ENCODE measurements at places on chromosomes 12 and 14.
A peak's percentile ranks its signal among the peaks of the same experiment; 100 is the strongest.

GRCh38 chr14:104912053-104912452 lies 12.6 kb upstream of the PLD4 start:
- no peak for DNase-seq

DNA sequence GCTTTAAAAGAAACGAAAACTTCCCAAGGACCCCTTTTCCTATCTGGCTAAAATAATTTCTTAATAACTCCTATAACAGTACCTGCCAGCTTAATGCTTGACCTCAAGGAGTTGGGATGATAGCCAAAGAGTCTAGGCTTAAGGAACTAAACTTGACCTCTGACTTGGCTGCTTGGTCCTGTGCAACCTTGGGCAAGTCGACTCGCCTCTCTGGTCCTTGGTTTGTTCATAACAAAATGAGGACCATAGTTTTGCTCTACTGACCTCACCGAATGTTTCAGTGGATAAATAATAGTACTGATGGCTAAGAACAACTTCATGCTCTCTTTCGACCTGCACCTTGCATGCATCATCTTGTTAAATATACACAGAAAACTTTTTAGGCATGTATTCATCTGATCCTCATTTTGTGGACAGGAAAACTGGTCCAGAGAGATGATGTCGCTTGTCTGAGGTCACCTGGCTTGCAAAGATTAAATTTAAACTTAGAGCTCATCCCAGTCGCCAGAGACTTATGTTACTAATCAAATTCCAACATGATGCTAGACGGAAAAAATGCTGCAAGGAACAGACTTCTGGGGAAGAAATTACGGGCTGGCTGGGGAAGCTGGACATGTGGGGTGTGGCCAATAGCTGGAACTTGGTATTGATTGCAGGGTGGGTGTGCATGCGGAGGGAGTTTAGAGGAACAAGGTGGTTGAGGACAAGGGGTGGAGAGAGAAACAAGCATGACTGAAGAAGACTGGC lies 38.0 kb upstream of the WSCD2 start:
- no peak for DNase-seq

- no peak for DNase-seq
Measured at GRCh38 chr14:55111122-55111708, 17.8 kb upstream of the LGALS3 start.

DNA sequence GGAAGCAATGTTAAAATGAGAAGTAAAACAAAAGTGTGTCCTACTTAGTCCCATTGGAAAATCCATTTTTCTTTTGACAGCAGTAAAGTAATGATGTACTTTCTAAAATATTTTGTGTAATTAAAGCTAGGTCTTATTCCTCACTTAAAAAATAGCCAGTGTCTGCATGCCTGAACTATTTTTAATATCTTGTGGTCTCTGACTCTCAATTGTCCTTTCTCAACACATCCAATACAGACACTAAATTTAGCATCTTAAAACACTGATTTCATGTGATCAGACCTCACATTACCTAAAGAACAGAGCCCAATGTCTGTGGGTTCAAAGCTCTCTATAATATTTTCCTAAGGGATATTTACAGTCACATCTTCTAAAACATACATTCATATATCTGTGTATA lies 108.0 kb downstream of the DERA start:
- no peak for DNase-seq

DNA sequence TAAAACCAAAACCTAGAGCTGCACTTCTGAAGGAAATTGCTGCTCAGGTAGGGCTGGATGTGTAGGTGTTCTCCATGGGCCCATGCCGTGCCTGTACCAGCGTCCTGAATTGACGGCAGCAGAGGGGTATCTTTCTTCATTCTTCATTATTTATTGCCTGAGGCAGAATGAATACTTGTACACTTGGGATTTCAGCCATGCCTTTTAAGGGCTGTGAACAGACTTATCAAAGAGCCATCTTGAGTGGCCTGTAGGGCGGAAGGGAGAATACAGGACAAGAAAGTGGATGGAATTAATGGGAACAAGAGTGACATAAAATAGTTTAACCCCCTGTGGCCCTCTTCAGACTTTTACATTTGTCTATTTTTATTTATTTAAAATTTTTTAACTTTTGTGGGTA lies 61.4 kb downstream of the RASSF3 start:
- no peak for DNase-seq

- DNase-seq = no peak
Measured at GRCh38 chr12:67111182-67111581, 158.0 kb upstream of the CAND1 start.

DNA sequence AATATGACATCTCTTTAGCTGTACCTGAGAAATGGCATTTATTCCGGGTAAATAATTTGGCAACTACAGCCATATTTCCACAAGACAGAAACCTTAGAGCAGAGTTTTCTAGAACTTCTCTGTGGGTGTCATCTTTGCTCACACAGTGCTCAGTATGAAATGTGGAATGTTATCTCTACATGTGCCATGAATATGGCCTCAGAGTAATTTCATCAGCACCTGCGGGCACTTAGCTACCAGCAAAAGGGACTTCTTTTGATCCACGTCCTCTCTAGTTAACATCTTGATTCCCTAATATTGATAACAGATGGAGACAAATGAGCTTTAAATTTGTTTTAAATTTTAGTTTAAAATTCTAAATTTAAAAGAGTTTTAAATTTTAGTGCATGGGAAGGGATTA lies 2.9 kb upstream of the ATG14 start:
- DNase-seq = no peak

- peak; percentile 71 for DNase-seq
Measured at GRCh38 chr14:21868442-21869046, 194.9 kb upstream of the OR4E1 start.

DNA sequence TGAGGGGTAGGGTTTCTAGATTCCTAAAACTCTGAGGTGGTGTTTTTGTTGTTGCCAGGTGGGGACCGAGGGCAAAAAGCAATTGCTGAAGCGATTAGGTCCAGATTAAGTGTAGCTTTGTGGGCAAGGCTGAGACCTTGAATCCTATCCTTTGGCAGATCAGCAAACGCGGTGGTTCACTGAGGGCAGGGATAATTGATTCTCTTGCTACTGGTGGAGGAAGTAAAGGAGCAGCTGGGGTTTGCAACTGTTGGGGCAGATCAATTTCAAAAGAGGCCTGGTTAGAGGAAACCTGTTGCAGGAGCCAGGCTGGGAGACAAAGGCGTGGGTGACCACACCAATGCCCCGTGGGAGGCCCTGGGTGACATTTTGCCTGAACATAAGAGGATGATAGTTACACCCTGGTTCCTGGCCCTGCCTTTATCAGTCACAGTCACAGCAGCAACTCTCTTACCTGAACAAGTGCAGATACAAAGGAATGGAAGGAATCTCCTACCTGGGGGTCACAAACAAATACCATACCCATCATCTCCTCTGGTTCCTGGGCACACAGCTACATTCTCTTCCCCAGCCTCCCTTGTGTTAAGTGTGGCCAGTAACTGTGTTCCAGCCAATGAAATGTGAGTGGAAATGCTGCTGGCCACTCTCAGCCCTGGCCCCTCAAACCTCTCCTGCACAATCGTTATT lies 43.3 kb upstream of the RASSF3 start:
- no peak for DNase-seq

DNA sequence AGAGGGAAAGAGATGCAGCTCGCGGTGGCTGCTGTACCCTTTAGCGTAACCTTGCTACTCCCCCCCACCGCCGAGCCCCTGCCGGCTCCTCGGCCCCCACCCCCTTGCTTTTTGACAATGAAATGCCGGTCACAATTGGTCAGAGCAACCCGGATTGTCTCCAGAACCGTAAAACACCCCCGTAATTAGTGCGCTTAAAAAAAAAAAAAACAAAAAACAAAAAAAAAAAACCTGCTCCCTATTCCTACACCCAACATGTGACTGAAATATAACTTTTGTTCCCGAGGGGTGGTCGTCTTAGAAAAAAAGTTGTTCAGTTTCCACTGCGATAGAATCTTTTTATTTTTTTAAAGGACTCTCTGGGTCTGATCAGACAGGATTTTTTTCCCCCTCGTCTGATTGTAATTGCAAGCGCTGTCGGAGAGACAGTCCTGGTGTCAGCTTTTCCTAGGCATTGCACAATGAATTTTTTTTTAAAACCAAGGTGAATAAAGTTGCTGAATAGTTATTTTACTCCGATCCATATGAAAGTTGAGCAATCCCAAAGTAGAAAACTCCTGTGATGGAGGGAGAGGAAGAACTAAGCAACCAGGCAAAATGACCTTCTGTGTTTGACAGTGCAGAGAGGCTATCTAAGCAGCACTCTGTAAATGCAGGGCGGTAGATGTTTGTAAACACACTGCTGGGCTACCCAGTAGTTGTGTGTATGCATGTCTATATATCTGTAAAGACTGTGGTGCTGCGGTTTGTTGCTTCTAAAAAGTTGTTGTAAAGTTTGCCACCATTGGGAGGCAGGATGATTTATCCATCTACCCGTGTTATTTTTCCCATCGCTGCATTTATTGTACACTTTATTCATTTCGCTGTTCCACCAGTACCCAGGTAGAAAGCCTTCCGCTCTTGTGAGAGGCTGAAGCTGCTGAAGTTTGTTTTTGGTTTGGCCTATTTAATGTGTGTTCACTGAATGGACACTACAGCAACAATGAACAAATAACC lies 1.1 kb downstream of the ETV6 start:
- no peak for DNase-seq

GRCh38 chr14:30559638-30560091 lies 707 bp downstream of the G2E3 start:
- no peak for DNase-seq

GRCh38 chr12:29241821-29242591 lies 92.9 kb downstream of the FAR2 start:
- no peak for DNase-seq

DNA sequence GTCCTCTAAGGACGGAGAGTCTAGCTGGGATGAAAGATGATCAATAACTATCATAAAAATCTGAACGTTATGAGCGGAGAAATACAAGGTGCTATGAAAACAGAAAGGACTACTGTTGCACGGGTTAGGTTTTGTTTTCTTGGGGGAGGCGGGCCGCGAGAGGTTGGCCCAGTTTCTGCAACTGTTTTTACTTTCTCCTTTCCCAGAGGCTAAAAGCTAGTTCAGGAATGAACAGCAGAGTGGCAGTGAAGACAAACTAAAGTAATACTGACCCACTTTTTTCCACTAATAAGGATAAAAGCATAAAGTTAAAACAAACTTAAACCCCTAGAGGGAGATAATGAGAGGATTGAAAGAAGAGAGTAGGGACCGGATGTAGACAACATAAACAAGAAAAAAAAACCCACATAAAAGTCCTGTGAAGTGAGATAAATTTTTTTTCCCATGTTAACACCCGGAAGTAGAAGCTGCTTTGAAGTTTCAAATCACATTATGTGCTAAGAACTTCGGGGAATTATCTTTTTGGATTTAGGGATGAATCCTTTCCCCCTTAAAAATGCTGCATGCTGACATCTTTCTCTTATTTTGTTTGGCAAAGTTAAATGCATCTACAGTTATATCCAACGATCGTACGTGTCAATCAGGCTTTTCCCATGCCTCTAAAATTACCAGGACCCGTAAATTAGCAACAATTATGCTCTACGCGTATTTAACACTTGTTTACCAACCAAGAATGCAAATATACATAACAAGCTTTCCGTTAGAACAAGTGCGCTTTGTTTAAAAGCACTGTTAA lies 1.0 kb upstream of the CDK17 start:
- DNase-seq = no peak

GRCh38 chr12:64532734-64533351 lies 77.5 kb upstream of the RASSF3 start:
- no peak for DNase-seq

DNA sequence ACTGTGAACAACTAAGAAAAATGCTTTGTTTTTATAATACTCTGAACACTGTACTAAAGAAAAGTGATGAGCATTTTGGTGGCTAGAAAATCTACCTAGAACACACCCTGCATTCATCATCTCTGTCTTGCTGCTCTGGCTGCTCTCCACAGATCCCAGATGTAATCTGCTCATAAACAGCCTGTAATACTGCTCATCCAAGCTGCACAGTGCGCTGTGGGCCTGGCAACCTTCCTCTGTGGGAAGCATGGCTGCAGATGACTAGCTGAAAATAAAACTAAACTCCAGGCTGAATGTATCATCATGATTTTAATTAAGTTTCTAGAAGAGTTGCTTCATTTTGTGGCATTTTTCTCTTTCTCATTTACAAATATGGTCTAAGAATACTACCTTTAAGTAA lies 200.7 kb downstream of the SLC2A13 start:
- no peak for DNase-seq

- DNase-seq = no peak
Measured at GRCh38 chr12:94595152-94595551, 55.2 kb downstream of the TMCC3 start.

GRCh38 chr12:94648578-94648977 lies 1.8 kb downstream of the TMCC3 start:
- no peak for DNase-seq

DNA sequence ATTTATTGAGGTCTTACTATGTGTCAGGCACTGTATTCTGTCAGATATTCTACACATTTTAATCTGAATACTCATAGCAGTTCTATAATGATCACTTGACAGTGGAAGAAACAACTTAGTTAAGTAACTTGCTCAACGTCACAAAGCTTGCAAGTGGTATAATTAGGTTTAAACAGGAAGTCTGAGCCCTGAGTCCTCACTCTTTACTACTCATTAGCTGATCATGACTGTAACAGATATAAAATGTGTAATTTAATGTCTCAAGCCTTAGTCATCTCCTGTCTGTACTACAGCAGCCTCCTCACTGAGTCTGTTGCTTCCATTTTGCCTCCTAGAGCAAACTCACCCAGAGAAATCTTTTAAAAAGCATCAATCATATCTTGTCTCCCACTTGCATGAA lies 38.9 kb downstream of the PPP4R4 start:
- DNase-seq = no peak

Data from stimulated activated CD4-positive, alpha-beta T cell treated with anti-CD3 and anti-CD28 coated beads, Interleukin-12 subunit alpha, Interleukin-12 subunit beta, amount 100 ng/mL, for 4 hours (primary cell).